ENCODE measurements at places on chromosomes 2 and 18.
A peak's percentile ranks its signal among the peaks of the same experiment; 100 is the strongest.

GRCh38 chr2:241138471-241138870, 10.8 kb downstream of the PASK start:
- no peak for DNase-seq

DNA sequence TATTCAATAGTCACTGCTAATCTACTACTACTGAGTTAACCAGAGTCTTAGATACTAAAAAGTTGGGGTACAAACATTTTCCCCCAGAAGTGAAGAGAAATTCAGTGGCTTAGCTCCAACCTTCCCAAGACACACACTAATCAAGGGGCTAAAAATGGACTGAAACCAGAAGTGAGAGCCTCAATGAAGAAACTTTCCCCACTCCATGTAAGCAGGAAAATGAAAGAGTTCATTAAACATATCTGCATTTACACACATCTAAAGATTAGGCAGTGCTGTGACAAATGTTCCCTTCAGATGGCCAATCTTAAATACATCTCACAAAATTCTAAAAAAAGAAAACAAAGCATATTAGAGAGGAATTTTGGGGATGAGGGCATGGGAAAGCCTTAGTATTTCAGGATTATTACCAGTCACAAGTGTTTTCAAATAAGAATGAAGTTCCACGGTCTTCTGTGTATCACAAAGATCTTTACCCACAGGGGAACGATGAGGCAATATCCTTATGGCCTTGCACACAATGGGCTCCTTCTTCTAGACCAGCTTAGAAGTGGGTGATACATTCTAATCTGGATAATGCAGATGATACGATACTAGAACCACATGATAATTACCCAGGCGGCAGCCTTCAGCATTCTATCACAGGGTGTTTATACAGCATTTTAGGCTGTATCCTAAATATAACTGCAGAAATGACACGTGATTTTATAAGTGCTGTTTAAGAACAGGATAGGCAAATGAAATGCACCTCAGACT, 17.1 kb downstream of the ANKRD44 start:
- DNase-seq, result no peak

- DNase-seq, result no peak
Observed at GRCh38 chr2:65939687-65940086, 495.2 kb upstream of the MEIS1 start.

- DNase-seq, result no peak
Observed at GRCh38 chr18:7711495-7711894, 144.4 kb downstream of the PTPRM start.

DNA sequence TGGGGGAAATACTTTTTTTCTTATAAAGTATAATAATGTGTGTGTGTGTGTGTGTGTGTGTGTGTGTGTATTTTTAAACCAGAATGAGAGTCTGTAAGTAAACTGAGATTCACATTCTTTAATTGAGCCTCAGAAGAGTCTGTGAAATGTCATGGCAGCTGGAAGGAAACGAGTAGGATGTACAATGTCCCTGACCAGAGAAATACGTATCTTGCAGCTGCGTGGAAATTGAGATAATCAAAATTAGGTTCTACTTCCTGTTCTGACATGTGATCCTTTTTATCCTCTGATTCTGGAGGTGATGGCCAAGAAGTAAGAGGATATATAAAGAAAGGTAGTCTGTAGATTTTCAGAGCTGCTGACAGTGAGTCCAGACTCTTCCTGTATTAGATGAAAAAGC, 50.0 kb downstream of the SH3RF3 start:
- DNase-seq, result no peak

GRCh38 chr18:51241226-51241625, 43.7 kb upstream of the MEX3C start:
- no peak for DNase-seq

GRCh38 chr2:83795777-83796176, 663.3 kb downstream of the SUCLG1 start:
- DNase-seq, result no peak

DNA sequence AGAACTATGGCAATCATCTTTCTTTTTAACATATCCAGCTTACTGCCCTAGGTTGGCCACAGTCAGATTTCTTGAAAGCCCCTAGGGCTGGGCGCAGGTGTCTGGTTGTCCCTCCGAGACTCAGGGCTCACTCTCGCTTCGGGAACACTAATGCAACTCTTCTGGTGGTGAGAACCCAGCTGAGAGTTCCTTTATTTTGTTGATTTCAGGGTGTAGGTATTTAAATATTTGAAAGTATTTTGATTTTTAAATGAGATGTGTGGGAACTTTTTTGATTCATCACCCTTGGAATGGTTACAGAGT, 40.7 kb downstream of the INPP4A start:
- no peak for DNase-seq

GRCh38 chr2:143068509-143068908, 60.7 kb upstream of the ARHGAP15 start:
- no peak for DNase-seq

DNA sequence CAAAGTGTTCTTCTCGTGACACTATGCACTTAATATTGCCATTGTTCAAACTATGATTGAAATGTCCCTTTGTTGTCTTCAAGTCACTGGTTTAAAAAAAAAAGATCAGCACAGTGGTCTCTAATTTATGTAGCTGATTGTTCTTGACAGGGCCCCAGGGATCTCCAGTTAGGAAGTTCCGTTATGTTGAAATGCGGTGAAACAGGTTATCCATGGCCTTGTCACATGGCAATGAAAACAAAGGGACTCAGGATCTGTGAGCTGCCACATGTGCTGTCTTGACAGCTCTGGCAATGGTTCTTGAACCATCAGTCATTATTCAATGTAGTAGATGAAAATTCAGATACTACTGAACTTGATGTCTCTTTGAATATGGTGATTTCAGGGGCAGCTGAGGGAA, 147.4 kb downstream of the SETBP1 start:
- DNase-seq, result no peak

- DNase-seq, result no peak
Observed at GRCh38 chr2:111905990-111906735, 7.8 kb downstream of the MERTK start.

GRCh38 chr18:35508746-35509338, 11.1 kb upstream of the INO80C start:
- no peak for DNase-seq

GRCh38 chr2:21382701-21383520, 259.1 kb downstream of the TDRD15 start:
- no peak for DNase-seq

DNA sequence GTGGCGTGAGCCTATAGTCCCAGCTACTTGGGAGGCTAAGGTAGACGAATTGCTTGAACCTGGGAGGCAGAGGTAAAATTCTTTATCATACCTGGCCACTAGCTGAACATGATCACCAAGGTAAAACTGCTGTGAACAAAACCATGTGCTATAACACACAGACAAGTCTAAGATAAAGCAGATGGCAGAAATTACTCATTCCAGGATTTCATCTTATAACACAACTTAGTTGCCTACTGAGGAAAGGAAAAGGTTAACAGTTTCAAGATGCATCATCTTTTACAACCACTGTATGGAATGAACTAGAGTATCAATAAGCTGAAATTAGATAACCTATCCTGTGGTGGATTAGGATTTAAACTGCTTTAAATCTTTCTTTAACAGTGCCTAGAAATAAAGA, 8.3 kb downstream of the ARL5A start:
- DNase-seq, result no peak

DNA sequence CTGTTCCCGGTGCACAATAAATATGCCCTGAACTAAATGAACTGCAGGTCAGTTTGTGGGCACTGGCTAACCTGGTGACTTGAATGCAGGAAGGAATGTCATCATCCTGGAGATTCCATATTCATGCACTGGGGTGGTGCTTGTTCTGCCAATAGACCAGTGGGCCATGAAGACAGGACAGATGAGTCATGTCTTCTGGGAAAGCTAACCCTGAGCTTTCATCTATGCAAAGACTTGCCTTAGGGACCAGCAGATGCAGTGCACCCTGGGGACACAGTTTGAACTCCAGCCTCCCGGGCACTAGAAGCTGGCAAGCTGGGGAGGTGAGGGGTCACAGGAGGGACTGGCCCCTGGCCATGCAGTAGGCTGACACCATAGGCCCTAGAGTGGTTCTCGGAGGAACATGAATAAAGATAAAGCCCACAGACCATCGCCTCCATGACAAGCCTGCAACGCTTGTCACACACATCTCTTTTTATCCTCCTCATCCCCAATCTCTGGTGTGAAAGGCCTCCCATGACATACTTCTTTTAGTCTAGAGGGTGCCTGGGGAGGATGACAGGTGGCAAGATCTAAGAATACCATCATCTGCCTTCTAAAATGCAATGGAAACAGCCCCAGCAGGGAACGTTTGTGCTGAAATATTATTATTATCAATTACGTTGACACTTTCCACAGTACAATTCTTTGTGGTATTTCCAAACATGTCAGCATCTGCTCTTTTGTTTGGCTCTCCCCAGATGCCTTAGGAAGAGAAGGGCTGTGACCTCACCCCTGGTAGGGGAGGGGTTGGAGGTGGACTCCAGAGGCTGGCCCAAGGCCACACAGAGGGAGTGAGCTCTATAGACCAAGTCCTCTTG, 267.4 kb upstream of the RAB6C start:
- DNase-seq, result no peak

GRCh38 chr2:217461674-217462073, 541.1 kb downstream of the TNS1 start:
- no peak for DNase-seq

- DNase-seq, result no peak
Observed at GRCh38 chr2:9717886-9718451, 87.2 kb upstream of the YWHAQ start.

DNA sequence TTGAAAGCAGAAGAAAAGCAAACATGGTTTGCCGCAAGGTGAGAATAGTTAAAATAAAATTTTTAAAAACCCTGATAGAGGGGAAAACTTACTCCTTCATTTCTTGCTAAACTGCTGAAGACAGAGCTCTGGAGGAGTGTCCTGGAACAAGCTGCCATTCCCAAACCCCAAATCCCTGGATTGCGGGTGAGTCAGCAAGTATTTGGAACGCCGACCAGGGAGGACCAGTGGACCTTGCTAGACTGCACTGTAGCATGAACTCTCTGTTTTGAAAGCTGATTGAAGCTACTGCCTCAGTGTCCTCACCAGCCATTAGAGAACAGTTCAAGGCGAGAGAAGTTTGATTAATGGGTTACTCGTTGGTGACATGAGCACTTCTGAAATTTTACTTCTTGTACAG, 99.4 kb upstream of the RASGRP3 start:
- no peak for DNase-seq

DNA sequence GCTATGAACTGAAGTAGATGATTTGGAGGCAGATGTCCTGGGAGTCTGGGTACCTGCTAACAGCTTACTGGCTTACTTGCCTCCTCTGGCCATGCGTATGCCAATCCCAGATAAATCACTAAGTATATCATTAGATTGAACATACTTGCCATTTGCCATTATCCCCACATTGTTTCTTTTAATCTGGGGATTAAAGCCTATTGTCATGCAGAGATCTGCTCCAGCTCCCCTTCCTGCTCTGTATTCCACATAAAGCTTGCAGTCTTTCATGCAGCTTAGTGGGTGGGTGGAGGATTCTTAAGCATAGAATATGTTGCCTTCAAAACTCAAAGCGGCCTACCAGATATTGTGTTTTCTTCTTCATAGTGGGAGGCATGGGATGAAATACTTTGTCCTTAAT, 311.8 kb upstream of the MMADHC start:
- no peak for DNase-seq

GRCh38 chr18:72999971-73000607, 132.3 kb upstream of the NETO1 start:
- DNase-seq, result no peak

- no peak for DNase-seq
Observed at GRCh38 chr18:54247511-54248175, 21.7 kb upstream of the POLI start.

DNA sequence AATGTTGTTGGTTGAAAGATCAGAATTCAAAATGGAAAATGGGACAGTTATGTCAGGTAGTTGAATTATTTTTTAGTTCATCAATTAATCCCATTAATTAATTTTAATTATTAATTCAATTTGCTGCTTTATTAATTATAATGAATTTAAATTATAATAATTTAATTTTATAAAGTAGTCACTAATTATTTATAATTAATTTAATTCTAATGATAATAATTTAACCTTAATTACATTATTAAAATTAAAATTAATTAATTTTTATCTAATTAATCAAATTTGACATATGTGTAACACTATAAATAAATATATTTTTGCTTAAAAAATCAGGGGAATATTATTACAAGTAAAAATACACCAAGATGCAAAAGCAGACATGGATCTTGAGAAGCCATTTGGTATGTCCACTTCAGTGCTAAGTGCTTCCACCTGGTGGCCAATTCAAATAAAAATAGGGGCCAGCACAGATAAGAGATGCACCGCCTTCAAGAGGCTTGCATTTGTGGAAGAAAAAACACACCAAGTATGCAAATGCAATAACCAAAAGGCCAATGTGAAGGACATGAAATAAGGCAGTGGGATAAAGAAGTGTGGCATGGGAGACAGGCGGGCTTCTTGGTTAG, 73.2 kb downstream of the MBP start:
- DNase-seq, result no peak

- no peak for DNase-seq
Observed at GRCh38 chr2:128308284-128308731, 10.4 kb downstream of the HS6ST1 start.

DNA sequence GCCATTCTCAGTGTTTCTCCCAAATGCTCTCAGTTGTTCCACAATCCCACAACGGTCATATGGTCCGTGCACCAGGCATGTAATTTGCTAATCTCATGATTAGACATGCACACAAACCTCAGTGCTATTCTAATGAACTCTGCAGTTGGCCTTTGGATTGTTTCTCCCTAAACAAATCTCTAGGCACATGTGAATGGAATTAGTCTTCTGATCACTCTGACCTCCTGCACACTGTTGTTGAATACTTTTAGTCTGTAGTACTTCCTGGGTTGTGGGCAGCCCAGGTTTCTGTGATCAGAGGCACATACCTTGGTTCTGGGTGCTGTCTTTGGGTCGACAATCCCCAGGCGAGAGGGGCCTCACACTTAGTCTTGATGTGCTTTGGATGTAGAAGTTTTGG, 498.7 kb upstream of the SPRED2 start:
- DNase-seq, result no peak

GRCh38 chr2:9423922-9424272, 443 bp downstream of the CPSF3 start:
- no peak for DNase-seq

DNA sequence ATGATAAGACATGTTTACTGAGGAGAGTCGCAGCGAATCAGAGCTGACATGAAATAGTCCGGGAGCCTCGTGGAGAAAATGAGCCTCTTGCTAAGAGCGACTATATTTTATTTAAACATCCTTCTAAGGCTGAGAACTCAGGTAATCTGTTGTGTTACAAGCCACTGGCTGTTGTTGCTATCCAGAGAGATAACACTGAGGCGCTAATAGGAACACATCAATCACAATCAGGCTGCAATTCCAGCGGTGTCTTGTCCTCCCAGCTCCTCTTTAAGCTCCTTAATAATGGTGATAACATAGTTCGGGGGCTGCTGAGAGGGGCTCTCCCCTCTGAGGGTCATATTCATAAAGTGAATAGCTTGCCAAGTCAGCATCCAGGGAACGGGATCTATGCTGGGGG, 95.1 kb downstream of the INSIG2 start:
- DNase-seq, result no peak

GRCh38 chr2:203782262-203782976, 76.0 kb downstream of the CD28 start:
- DNase-seq, result peak; percentile 20

- DNase-seq, result no peak
Observed at GRCh38 chr2:11680182-11680900, 10.3 kb upstream of the NTSR2 start.

- DNase-seq, result no peak
Observed at GRCh38 chr18:70289351-70290312, 787 bp downstream of the SOCS6 start.

GRCh38 chr2:149613704-149614103, 26.1 kb upstream of the MMADHC start:
- no peak for DNase-seq

GRCh38 chr18:55934821-55935220, 346.8 kb upstream of the TCF4 start:
- no peak for DNase-seq
